Omental fat pad (tissue), 4 donors: ENCODE measurements at places on chromosomes 6 and 20. TPM values are rescaled to one million over a fixed set of nuclear protein-coding genes. Genes with fewer than 3 reads are reported as not detected.

DNA sequence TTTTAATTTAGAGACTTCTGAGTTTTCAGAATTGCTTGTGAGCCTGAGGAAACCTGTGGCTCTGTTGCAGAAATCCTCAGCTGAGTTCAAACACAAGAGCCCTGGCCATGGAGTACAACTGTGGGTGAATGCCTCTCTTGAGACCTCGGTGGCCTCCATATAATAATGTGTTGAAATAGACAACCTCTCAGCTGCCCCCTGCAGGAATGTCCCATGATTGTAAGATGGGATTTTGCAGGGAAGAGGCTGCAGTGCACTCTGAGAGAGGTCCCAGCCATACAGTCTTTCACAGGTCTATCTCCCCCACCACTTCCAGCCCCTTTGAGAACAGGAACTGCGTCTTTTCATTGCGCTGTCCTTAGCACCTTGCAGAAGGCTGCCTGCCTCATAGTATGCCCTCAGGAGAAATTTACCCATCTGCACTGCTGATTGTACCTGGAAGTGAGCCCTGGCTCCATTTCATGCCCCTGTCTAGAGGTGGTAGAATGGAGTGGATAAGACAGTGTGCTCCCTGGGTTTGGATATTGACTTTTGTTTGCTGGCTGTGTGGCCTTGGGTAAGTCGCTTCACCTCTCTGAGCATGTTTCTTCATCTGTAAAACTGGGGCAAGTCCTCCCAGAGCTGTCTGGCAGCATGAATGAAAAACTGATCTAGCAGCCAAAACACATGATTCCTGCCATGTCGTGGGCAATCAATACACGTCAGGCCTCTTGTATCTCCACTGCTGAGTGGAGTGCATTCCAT is 16.8 kb upstream of the CDH22 start:
- DNase-seq = no peak

DNA sequence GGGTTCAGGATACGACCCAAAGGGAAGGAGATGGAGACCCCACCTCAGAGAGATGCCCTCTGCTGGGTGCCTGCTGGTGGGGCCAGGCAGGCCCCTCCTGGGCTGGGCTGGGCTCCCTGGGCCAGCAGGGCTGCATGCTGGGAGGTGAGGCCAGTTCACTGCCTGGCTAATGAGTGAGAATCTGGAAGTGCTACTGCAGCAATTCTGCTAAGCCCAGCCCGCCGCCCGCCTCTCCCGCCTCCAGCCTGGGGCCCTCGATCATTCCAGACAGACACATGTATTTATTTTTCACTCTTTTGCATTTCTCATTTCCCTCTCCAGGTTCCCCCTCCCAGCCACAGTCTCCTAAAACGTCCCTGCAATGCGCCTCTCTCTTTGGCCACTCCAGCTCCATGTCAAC is 79.6 kb downstream of the CDH22 start:
- no peak for DNase-seq

DNA sequence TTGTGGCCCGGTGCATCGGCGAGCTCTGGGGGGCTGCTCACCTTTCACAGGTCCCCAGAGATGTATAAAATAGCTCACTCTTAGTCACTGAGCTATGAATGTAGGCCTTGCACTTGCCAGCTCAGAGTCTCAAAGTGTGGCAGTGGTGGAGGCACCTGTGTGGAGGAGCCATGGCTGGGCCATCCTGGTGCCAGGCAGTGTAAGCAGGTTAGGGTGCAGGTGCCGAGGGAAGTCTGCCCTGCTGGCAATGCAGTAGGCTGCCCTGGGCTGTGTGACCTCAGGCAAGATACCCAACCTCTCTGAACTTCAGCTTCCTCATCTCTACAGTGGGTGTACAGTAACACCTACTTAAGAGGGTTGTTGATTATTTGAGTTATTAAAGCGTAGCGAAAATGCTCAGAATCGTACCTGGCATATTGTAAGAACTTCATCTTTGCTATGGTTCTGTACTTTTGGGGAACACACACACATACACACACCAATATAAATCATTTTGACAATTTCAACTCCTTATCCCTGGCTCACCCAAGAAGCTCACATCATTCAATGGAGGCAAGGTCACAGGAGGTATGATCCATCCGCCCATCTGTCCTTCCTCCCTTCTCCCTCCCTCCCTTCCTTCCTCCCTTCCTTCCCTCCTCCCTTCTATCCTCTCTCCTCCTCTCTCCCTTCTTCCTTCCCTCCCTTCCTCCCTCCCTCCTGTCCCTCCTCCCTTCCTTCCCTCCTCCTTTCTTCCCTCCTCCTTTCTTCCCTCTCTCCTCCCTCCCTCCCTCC is 66.8 kb upstream of the STX16 start:
- DNase-seq = no peak

GRCh38 chr20:60123096-60123495 is 164.9 kb downstream of the CDH26 start:
- DNase-seq = no peak

Gene PABPC1L
- 6.8 TPM for total RNA-seq

Gene ETV7
- total RNA-seq = 0.56 TPM

Gene OR2B6
- total RNA-seq = not detected

Gene HBS1L
- 49.6 TPM for total RNA-seq
